K562 (cell line): ENCODE measurements at places on chromosomes 3 and 15. TPM values are rescaled to one million over a fixed set of nuclear protein-coding genes. Genes with fewer than 3 reads are reported as not detected.

Gene ZMYND10
- polyA plus RNA-seq: 0.88 TPM in 2 replicates

Gene DUOX2
- polyA plus RNA-seq: 0.01 and 0.05 TPM in 2 replicates

Gene WNT7A
- polyA plus RNA-seq: not detected in 2 replicates

Gene SIAH2
- 29.9 and 34.5 TPM in 2 replicates for polyA plus RNA-seq

Gene VEPH1
- polyA plus RNA-seq: 4.4 and 4.5 TPM in 2 replicates

Gene RTP1
- not detected in 2 replicates for polyA plus RNA-seq

Gene CLDN18
- polyA plus RNA-seq: not detected in 2 replicates

Gene BLOC1S6
- polyA plus RNA-seq: 34.9 and 37.2 TPM in 2 replicates

Gene TMEM266
- polyA plus RNA-seq: not detected in 2 replicates

Gene CTXN2
- polyA plus RNA-seq: not detected in 2 replicates

Gene GASK1A
- 0.11 TPM in 1 of 2 replicates, not detected in the other for polyA plus RNA-seq

Gene PRSS50
- not detected in 2 replicates for polyA plus RNA-seq

Gene RPL39L
- 62.8 and 81.0 TPM in 2 replicates for polyA plus RNA-seq

Gene PLA2G4D
- not detected in 2 replicates for polyA plus RNA-seq

Gene GOLGA6L7
- not detected in 2 replicates for polyA plus RNA-seq

Gene SERINC4
- 0.23 and 0.86 TPM in 2 replicates for polyA plus RNA-seq

Gene SLC28A1
- polyA plus RNA-seq: not detected in 2 replicates

Gene MYZAP
- not detected in 2 replicates for polyA plus RNA-seq

Gene ARL13B
- polyA plus RNA-seq: 11.1 and 11.3 TPM in 2 replicates

Gene CCR9
- polyA plus RNA-seq: not detected in 2 replicates

Gene PPIP5K1
- 40.6 and 56.4 TPM in 2 replicates for polyA plus RNA-seq

Gene TMEM207
- not detected in 2 replicates for polyA plus RNA-seq

Gene AADACL2
- polyA plus RNA-seq: not detected in 2 replicates

Gene ERICH6
- polyA plus RNA-seq: not detected in 2 replicates

Gene BMF
- 0.82 and 0.86 TPM in 2 replicates for polyA plus RNA-seq

Gene THRB
- polyA plus RNA-seq: 4.1 and 4.7 TPM in 2 replicates
